ENCODE measurements at places on chromosomes 12 and 14. TPM values are rescaled to one million over a fixed set of nuclear protein-coding genes. Genes with fewer than 3 reads are reported as not detected.

DNA sequence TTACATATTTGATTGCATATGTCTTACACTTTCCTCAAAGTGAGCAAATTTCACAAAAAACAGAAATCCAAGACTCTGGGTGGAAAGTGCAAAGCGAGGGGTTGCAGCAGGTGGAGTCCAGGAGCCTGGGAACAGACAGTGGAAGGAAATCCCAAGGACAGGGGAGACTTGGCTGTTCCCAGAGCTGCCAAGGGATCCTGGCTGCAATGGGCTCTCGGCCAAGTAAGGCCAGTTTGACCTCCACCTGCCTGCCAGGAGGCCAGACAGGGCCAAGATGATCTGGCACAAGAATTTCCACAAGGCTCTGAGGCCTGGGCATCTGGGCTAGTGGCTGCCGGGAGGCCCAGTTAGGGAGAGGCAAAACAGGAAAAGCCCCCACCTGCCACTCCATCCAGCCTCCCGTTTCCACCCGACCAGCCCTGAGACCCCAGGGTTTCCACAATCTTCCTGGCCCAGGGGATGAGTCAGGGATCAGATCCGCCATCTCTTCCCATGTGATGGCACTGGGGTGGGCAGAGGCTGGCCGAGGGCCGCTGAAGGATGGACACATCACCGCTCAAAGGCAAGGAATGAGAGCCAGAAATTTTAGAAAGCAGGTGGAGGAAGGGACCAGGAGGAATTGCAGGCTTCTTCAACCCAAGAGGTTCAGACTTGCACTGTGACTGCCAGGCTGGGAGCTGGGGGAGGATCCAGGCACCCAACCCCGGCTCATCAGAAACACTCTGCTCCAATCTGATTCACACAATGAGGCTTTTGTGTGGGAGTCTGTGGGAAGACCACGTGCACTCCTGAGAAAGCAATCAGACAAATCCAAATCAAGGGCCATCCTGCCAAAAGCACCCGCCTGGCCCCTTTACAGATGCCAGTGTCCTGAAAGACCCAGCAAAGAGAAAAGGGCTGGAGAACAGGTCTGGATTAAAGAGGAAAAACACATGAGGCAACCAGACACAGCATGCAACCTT is 16.3 kb downstream of the SCARB1 start:
- no peak for DNase-seq

GRCh38 chr14:89616852-89617341 is 199.9 kb upstream of the FOXN3 start:
- DNase-seq = no peak

Gene SLC7A8
- 209 TPM for total RNA-seq

DNA sequence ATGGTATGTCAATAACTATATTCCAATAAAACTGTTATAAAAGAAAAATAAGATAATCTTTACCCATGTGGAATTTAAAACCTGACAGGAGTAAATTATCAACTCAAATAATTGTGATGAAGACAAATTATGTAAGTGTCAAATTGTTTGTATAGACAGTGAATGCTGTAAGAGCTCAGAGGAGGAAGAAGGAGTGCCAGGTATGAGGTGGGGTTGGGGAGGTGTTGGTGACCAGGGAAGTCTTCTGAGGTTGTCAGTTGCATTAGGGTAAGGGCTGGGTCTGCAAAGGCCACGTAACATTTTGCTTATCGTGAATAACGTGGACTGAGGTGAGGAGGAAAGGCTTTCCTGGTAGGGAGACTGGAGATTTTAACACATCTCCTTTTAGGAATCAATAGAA is 2.5 kb upstream of the MAX start:
- DNase-seq = no peak

Gene CISTR
- not detected for total RNA-seq

DNA sequence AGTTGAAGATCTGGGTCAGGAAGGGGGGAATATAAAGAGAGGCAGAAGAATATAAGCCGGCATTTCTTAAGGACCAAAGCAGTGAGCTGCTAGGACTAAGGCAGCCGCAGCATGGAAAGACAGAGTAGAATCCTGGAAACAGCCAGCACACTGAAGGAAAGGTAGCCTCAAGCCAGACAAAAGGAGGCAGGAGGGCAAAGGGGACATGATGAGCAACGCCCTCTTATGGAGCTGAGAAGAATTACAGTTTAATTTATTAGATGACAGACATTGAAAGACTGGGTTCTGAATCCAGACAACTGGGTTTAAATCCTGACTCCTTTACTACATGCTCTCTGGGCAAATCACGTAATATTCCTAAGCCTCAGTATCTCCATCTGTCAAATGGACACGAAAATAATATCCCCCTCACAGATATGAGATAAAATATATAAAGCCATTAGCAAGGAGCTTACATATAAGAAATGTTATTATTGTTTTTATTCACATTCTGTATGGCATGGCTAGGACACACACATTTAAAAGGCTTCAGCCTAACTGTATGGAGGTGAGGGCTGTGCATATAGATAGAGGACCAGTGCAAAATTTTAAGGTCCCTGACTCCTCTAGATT is 8.1 kb upstream of the PCED1B start:
- DNase-seq = no peak

Gene LALBA
- not detected for total RNA-seq

Gene RHEBL1
- 7.0 TPM for total RNA-seq

Gene SIX1
- 0.46 TPM for total RNA-seq

DNA sequence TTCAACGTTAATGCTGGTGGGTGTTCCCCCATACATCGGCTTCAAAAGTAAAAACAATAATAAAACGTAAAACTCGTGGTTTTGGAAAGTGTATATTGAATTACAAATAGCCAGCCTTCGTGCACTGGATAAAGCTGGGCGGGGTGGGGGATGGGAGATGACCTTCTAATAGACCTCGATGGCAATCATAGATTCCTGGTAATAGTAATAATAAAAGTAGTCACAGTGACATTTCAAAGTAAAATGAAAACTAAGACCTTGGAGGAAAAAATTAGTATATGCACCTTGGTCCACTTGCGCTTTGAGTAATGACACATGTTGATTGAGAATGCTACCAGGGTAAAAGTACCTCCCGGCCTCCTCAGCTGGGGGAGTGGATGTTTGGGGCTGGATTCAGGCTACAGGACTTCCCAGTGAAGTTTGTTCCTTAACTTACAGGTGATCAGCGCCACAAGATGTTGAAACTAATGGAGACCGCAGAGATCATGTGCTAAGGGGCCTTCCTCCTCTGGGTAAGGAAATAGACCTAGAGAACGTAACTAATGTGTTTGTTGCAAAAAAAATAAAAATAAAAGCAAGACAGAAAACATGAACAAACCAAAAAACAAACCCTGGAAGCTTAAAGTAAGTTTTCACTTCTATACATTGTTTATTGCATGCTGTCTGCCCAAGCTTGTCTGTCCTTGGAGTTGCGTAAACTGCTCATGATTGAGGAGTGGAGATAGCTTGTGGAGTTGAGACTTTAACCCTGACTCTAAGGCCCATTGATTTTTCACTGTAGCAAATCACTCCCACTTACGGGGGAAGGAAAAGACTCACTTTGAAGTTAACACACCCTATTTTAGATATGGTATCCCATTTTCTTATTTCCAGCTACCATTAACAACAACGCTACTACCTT is 907 bp upstream of the LRIG3 start:
- no peak for DNase-seq

DNA sequence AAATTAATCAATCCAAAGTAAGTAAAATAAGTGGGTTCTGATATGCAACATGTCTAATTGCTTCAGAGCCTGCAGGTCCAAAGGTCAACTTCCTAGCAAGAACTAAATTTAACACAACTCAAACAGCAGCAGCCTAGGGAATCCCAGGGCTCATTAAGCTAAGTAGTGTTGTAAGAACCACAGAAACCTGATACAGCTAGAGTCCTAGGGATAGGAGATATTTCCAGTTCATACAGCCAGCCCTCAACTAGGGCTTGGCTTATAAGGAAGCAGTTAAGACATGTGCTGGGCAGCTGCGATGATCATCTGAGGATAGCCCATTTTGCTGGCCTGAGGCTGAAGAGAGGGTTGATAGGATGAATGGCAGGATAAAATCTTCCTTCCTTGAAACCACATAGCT is at the start of gene OR4Q3:
TSS of gene OR4Q3 (plus strand) at position 316 of the 400 bp plus-strand sequence.
- no peak for DNase-seq

Gene PAWR
- total RNA-seq = 338 TPM

GRCh38 chr12:106118381-106119130 is 20.2 kb downstream of the NUAK1 start:
- DNase-seq = no peak

DNA sequence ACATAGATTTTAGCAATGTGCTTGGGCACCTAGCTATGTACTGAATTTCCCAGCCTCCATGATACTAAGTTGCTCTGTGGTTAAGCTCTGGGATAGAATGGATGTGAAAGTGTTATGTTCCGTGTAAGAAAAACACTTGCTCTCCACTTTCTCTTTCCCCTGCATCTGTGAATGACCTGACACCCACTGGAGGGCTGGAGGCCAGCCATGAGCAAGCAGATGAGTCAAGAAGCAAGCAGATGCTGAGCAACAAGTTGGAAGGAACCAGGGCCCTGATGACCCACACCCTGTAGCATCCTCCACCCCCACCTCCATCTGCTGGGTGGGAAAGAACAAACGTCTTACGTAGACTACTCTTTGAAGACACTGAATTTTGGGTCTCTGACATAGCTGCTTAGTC is 56.6 kb downstream of the EID3 start:
- DNase-seq = no peak

- no peak for DNase-seq
These were observed 855.3 kb downstream of the DIO2 start for GRCh38 chr14:79356040-79356439.

Gene ATF7IP
- total RNA-seq = 148 TPM

Gene BCL2L14
- 2.4 TPM for total RNA-seq

- DNase-seq = no peak
These were observed 13.5 kb upstream of the GCH1 start for GRCh38 chr14:54916101-54916500.

DNA sequence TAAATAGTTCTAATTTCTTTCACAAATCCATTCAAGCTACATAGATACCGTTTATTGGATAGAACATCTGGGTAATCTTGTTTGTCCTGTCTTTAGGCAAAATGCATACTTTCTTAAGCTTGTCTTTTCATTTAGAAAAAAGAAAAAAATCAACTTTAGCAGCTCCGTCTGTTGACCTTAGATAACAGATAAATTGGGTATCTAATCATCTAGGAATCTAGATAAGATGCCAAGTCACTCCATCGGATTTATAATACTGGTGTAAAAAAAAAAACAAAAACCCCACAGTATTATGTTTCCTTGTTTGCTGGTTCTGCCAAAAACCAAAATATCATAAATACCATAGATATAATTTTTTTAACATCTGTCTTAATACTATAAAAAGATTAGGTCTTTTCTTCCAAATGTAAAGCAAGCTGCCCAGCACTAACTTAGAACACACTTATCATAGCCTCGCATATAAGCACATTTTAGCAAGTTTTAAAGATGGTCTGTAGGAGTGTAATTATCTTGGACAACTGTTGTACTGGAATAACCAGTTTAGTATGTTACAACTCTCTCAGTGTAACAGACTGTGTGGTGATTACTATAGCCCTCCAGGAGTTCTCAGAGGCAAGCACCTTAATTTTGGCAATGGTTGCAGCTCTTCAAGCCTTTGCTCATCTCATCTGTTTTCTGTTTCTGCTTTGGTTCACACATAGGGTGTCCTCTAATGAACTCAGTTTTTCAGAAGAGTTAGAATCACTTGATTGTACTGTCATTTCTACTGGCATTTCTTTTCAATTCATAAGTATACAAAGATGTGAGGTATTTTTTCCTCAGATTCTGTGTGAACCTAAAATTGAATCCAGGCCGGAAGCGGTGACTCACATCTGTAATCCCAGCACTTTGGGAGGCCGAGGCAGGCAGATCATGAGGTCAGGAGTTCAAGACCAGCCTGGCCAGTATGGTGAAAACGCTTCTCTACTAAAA is 83.1 kb downstream of the ANO6 start:
- DNase-seq = no peak

Gene MYH6
- not detected for total RNA-seq

DNA sequence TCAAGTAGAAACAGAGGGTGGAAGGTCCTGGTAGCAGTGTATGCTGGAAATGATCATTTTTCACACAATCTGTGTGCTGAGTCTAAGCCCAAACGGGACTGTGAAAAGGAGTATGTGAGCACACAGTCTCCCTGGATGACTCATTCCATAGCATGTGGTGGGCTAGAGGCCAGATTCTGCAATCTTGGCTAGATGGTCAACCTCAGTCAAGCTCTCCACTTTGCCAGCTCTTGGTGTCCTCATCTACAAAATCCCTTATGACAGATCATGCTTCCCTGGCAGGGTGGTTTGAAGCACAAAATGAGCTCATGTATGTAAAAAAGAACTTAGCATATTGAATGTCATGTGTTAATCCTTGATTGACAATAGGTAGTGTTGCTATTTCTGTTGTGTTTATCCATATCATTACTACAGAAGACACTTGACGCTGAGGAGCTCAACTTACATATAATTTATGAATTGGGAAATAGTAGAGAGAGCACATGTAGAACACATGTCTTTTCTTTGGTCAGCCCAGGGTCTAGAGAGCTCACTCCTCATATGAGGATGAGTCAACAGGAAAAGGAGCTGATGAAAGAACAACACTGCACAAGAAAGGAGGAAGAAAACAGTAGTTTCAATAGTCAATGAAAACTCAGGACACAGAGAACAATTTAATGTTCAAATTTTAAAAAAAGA is 517.5 kb downstream of the BCL11B start:
- no peak for DNase-seq

Gene LRRC10
- not detected for total RNA-seq

- DNase-seq = no peak
These were observed 44.0 kb downstream of the ARMH4 start for GRCh38 chr14:58107947-58108552.

DNA sequence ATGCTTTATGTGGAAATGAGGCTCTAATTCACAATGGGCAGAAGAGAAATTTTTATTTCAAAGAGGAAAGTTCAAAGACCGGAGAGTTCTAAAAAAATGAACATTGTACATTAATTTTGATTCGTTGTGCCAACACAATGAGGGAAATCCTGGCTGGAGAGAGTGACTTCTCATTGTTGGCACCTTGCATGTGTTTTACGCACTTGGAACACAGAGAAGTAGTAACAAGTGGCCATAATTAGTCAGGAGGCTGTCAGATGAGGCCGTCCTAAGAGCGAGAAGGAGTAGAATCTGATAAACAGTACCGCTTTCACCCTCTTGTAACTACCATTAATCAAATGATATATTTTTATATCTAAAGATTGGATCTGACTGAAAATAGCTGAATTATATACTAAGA is 6.9 kb downstream of the LMO3 start:
- DNase-seq = no peak

Gene CLEC4D
- not detected for total RNA-seq

Measured in H1 (cell line).